Activated naive CD4-positive, alpha-beta T cell (primary cell): ENCODE measurements at places on chromosomes 2 and 18.

GRCh38 chr2:148023861-148024260, 3.0 kb downstream of the MBD5 start:
- no peak for DNase-seq

- DNase-seq, result no peak
These were observed 54.5 kb downstream of the PARD6G start for GRCh38 chr18:80192653-80193385.

GRCh38 chr2:238573065-238573778, 146.5 kb downstream of the ASB1 start:
- no peak for DNase-seq

DNA sequence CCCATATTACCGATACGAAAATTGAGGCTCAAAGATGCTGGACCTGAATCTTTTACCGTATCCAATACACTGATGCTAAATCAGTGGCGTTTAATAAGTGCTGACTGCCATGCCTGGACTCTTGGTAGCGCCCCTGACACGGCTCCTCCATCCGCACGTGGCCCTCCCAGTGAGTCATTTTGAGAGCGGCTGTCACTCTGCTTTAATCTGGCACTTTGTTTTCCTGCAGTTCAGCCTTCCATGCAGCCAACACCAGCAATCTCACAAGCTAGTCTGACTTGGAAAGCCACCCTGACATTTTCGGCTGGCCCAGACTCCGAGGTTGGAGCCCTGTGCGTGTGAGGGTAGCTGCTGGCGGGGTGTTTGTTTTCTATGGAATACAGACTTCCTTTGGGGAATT, 155.1 kb upstream of the LMAN1 start:
- no peak for DNase-seq

DNA sequence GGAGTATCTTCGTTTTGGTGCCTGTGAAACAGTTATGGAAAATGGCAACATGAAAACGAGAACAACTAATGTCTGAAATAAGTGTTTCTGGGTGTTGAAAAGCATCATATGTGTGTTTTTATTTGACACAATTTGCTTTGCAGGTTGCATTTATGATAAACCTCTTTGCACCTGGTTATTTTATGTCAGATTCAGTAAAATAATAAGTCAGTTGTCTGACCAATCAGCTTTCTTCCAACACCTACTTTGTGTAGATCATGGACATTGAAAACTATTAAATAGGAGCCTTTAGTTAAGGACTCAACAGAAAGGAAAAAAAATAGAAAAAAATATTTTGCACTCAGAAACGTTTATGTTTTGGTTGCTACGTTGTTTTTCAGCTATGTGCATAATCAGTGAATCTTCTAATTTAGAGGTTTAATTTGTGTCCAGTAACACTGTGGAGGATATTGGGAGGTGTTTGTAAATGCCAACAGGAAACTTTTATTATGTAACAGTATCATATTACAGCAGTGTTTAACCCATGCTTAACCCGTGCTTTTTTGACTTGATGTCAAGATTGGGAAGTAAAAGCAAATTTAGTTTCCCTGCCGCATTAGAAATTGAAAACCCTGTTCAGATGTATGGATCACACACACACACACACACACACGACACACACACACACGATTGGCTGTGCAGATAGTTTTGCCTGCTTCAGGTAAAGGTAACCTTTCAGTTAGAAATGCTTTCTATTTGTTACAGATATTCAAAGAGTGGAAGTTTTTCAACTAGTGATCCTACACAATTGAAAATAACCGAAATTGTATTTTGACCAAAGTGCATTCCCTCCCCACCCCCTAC, 2.6 kb downstream of the PKP4 start:
- no peak for DNase-seq

DNA sequence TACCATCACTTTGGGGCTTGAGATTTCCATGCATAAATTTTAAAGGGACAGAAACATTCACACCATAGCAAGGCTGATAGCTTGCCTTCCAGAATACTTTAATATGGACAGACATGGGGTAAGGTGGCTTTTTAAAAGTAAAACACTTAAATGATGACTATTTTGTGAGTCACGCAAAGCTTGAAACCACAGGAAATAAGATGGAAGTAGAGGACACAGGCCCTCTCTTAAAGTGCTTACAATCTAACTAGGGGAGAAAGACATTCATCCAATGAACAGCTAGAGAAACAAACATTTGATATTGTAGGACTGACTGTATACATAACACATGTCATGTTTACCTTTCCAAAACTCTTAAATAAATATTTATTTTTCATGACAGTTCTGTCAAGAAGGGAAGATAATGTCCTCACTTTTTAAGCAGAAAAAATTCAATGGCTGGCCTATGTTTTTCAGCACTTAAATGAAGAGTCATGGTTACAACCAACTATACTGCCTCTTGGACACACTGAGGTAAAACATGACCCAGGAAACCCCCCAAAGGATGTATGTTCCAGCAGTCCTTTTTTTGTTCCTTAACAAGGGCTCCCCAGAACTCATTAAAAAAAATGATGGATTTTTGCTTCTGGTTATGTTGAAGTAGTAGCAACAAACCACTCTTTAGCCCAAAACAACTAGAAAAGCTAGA, 120.0 kb upstream of the RBMS1 start:
- DNase-seq, result no peak

- DNase-seq, result no peak
These were observed 16.2 kb upstream of the CTAGE1 start for GRCh38 chr18:22433956-22434355.

- no peak for DNase-seq
These were observed 8.5 kb downstream of the ESPNL start for GRCh38 chr2:238108423-238109183.

- DNase-seq, result no peak
These were observed 14.0 kb downstream of the KIF1A start for GRCh38 chr2:240806006-240806405.

GRCh38 chr2:54866179-54866578, 142.7 kb downstream of the EML6 start:
- no peak for DNase-seq

DNA sequence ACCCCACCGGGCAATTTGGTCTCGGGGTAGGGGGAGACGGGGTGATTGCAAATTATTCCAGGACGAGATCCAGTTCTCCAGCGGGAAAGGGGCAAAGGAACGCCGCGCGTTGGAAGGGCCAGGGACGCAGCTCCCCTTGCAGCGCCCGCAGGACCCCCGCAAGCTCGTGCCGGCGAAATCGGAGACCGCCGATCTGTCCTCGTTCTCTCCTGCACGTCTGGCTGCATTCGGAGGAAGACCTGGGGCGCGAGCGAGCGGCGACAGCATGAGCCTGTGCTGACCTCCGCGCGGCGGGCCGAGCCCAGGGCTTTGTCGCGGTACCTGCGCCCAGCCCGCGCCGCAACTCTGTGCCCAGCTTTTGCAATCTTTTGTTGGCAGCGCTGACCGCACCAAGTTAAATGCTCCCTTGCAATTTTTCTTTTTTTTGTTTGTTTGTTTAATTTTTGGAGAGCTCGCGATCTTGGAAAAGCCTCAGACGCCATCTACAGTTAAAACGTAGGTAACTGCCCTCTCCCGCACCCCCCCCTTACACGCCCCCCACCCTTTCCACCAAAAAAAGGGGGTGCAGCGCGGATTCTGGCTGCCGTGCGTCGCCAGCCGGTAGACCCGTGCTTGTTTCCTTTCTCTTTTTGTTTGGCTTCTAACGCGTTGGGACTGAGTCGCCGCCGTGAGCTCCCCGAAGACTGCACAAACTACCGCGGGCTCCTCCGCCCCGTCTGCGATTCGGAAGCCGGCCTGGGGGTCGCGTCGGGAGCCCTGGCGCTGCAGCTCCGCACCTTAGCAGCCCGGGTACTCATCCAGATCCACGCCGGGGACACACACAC, 667 bp downstream of the TRIB2 start:
- DNase-seq, result peak; percentile 51

- no peak for DNase-seq
These were observed 283.4 kb downstream of the CLIP4 start for GRCh38 chr2:29398384-29399237.

GRCh38 chr18:51185075-51185474, 12.4 kb downstream of the MEX3C start:
- DNase-seq, result no peak

DNA sequence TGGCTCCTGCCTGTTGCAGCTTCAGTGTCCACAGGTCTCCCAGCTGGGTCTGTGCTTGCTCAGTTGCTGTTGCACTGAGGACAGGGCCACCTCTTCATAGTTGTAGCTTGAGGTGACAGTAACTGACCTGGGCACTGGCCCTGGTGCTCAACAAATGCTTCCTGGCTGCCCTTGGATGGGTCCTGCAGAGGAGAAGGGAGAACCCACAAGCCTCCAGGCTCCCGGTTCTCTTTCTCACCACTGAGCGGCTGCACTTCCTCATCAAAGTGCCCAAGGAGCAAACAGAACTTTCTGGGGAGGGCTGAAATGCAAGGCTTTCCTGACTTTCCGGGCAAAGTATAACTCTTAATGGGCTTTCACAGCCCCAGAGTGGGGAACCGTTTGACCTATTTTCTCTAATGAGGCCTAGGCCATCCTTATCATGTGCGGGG, 38.7 kb downstream of the LCT start:
- no peak for DNase-seq
